Stimulated activated CD8-positive, alpha-beta memory T cell treated with anti-CD3 and anti-CD28 coated beads, Interleukin-15, amount 100 ng/mL, for 4 hours (primary cell): ENCODE measurements at places on chromosomes 7 and 10.

DNA sequence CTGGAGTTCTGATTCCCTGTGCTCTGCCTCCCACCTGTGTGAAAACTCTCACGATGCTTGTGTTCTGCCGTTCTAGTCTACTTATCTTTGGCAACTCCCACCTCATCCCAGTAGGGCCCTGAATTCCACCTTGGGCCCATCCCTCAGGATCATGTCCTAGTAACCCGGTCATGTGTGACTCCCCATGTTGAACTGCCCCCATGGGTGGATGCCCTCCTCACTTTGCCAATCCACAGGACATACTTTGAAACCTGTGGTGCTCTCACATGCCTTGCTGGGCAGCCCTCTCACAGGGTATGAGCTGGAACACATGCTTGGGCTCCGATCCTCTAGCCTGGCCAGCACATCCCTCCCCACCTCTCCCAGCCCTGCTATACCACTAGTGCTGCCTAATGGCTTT lies 3.8 kb upstream of the RBM33 start:
- no peak for DNase-seq

DNA sequence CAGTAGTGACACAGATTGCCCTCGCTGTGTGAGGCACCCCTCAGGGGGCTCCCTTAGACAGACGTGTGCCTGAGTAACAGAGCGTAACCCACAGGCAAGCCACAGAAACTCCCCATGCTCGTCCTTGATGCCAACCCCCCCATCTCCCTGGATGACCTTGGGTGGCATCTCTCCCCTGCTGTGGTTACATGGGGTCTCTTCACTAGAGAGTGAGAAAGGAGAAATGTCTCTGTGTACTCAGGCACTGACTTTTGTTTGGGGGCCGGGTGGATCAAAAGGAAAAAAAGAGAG lies 1.1 kb upstream of the ASB10 start:
- no peak for DNase-seq

GRCh38 chr7:117262546-117262945 lies 60.3 kb downstream of the WNT2 start:
- no peak for DNase-seq

GRCh38 chr7:29865526-29865925 lies 59.2 kb downstream of the WIPF3 start:
- no peak for DNase-seq

DNA sequence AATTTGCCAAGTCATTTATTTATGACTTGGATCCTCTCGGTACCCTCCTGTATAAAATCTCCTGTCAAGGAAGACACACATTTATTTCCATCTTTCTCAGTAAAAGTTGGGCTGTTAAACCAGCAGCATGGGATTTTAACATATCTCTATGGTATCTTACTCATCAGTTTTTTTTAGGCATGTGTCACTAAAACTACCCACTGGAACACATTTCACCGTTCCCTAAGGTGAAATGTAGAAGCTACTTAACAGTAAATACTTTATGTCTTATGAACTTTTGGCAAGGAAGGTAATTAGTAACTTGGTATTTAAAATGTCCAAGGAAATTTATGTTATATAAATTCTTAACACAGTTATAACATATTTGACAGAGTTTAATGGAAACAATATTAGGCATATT lies 152.5 kb upstream of the HDAC9 start:
- DNase-seq, result no peak

DNA sequence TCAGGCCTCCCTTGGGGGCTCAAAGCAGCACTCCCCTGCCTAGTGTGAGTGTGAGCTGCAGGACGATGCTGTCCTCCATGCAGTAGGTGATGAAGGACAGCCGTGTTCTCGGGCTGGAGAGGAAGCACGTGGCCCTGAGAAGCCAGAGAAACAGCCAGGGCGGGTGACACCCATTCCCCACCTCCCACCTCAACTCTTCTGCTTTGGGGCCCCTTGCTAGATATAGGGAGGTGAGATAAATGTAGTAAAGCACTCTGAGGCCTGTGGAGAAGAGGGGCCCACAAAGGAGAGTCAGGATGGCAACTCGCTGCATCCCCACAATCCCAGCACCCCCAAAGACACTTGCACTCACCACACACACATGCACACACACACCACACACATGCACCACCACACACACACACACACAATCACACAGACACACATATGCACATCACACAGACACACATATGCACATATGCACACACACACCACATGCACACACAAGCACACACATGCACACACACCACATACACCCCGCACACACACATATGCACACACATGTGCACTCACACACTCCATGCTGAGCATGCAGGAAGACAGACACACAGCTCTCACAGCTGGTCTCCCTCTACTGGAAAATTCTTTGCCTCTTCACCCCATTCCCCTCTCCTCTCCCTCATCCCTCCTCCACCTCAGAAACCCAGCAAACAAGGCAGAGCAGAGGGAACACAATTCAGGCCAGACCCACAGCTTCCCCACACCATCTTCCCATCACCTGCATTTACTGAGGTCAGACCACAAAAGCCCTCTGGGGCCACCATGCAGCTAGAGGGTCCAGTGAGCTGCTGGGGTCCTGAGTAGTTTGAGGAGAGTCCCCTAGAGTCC lies 30.5 kb downstream of the ANXA8 start:
- no peak for DNase-seq

DNA sequence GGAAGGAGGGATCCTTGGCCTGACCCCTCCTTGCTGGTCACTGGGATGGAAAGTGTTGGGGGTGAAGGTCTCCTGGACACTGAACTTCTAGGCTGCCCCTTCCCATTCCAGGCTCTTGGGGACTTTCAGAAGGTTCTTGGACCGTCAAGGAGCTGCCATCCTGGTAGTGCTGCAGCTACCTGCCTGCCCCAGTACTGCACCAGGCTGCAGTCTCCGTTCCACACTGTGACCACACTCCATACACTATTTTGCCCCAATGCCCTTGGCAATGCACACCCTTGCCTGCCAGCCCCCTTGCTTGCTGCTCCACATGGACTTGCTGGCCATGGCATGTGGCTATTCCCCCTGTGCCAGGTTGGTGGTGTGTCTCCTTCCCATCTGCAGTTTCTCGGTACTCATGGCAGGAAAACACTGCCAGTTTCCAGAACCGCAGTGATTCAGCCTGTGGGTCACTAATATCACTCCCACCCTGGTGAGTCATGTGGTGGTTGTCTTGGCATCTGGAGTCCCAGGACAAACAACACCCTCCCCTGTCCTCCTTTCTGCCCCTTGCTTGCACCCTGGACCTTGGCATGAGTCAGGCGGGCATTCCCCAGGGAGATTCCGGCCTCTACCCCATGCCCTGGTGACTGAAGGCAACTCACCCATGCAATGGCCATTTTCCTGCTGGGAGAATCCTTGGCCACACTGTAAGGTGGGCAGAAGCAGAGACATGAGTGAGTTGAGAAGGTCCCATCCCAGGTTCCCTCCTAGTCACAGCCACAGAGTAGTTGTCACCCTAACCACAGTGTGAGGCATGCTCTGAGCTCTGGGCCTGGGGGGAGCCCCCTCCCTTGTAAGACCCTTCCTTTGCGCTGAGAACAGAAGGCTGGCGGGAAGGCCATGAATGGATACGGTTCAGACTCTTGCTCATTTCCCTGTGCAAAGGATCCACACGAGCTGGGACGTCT lies 32.8 kb downstream of the GOLGA7B start:
- no peak for DNase-seq

- no peak for DNase-seq
These were observed 183.6 kb downstream of the TAX1BP1 start for GRCh38 chr7:27923642-27923980.

DNA sequence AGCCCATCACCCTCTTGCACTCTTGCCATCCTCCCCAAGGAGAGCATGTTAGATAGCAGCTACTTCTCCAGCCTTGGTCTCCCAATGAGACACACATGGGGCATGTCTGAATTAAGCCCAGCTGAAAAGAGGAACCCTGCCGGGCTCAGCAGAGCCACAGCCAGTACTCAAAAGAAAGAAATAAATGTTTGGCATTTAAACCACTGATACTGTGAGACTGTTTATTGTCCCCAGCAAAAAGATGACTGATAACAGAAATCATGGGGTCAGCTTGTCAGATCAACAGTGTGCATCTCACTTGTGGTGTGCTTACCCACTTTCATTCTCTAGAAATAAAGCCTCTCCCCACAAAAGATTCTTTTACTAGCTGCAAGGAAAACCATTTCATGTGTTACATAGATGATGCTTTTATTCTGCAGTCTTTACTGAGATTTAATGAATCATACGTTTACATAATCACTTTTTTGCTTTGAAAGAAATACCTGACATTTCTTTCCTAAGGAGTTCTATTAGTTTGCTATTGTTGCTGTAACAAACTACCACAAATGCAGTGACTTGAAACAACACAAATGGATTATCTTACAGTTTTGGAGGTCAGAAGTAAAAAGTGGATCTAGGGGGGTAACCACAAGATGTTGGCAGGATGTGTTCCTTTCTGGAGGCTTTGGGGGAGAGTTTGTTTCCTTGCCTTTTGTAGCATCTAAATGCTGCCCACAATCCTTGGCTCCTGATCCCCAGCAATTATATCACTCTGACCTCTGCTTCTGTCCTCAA lies 20.9 kb downstream of the ANKRD7 start:
- no peak for DNase-seq

- DNase-seq, result no peak
These were observed 179.2 kb downstream of the ST7 start for GRCh38 chr7:117132321-117133120.

DNA sequence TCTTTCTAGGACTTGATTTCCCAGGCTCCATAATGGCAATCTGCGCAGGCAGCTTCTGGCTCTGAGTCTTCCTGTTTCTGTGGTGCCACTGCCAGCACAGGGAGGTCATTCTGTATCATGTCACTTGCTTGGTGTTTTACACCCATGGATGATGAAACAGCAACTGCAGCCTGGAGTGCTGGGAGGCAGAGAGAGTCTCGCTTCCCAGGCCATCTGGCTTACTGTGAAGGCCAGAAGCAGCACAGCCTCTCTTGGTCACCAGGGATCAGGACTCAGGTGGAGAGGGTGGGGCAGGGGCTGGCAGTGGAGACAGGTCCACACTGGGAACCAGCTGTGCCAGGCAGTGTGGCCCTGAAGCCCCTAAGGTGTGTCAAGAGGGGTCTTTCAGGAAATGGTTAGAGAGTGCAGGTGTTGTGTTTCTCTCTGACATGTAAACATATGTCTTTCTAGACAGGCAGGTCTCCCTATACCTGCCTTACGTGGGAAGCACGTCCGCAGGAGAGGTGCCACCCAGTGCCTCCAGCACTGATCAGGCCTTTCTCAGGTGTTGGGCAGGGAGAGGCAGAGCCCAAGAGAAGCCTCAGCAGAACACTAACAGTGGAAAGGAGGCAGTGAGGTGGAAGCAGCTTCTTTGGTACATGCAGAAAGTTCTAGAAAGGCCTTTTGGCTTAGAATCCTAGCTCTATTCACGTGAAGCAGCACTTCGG lies 71.4 kb downstream of the INSIG1 start:
- no peak for DNase-seq

- DNase-seq, result no peak
These were observed 188.8 kb upstream of the POT1 start for GRCh38 chr7:125118444-125118843.

- no peak for DNase-seq
These were observed 62.4 kb upstream of the NANOS1 start for GRCh38 chr10:118967160-118967559.

DNA sequence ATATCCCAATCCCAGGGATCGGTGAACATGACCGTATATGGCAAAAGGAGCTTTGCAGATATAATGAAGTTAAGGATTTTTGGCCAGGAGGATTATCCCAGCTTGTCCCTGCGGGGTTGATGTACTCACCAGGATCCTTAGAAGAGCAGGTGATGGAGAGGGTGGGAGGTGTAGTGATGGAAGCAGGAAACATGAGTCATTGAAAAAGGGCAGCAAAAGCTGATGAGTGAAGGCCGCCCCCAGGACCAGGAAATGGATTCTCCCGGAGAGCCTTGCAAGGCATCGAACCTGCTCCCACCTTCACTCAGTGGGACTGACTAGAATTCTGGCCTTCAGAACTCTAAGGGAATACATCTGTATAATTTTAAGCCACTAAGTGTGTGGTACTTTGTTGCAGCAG lies 5.2 kb upstream of the NUPR2 start:
- no peak for DNase-seq

DNA sequence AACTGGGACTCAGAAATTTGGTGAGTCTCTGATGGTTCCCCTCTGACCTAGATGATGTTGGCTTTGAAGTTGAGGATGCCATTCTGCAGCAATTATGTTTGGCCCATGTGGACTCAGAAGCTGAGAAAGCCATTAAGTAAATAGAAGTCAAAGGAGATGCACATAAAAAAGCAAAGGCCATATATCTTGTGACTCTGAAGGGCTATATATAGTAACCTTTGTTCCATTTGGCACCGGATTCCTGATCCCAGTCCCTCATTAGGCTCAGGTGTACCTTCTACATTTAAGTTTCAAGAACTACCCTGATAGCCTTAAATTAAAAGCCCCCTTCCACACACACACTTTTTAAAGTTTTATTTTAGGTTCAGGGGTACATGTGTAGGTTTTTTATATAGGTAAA lies 50.0 kb upstream of the PDK4 start:
- DNase-seq, result no peak

GRCh38 chr10:6100370-6100769 lies 11.5 kb downstream of the RBM17 start:
- no peak for DNase-seq

DNA sequence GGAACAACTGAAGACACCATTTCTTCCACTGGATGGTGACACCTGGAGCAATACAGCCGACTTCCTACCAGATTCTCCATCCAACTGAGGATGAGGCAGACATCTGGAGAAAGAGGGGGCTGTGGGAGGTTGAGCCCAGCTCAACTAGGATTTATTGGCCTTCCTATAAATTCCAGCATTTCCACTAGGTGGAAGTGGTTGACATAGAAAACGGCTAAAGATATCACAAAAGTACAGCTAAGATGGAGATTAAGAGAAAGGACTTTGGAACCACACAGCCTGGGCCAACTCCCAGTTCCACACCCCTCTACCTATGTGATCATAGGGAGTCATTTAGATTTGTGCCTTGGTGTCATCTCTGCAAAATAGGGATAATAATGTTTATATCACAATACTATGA lies 61.3 kb upstream of the CAV2 start:
- DNase-seq, result no peak

DNA sequence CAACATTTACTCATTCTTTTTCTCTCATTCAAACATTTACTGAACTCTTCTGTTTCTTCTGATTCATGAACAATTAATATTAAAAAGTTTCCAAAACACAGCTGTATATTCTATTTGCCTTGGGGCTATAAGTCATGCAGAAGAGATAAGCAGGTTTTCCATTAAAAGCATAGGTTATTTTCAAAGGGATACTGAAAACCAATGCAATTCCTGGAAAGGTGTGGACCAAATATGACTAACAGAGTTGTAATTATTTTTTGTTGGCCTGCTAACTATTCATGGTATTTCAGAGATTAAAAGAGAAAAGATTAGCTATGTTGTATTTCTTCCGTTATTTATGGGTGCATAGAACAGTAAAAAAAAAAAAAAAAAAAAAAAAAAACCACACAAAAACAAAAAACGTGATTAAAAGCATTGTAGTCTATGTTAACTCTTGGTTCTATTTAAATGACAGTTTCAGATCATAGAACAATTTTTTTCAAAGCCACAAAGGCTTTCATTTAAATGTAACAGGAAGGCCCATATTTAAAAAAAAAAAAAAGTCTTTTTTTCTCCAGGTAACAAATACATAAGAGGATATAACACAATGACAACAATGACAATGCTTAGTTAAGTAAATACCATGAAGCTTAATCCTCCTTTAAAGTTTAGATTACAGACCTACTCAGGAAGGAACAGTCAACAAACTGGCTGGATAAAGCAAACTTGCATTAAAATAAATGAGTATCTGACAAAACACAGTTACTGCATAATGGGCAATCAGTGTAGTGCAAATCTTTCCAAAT lies 1042.9 kb downstream of the GATA3 start:
- DNase-seq, result no peak

GRCh38 chr7:131103997-131104396 lies 223.7 kb upstream of the MKLN1 start:
- no peak for DNase-seq
